Kidney glomerular epithelial cell (primary cell): ENCODE measurements at places on chromosomes 4 and X.

DNA sequence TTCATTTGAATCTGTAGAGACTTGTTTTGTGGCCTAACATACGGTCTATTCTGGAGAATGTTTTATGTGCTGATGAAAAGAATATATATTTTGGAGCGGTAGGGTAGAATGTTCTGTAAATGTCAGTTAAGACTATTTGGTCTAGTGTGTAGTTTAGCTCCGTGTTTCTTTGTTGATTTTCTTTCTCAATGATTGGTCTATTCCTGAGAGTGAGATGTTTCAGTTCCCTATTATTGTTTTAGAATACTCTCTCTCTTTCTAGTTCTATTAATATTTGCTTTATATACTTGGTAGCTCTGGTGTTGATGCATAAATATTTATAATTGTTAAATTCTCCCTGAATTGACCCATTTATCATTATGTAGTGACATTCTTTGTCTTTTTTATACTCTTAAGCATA is 236.5 kb downstream of the GLUD2 start:
- no peak for DNase-seq

DNA sequence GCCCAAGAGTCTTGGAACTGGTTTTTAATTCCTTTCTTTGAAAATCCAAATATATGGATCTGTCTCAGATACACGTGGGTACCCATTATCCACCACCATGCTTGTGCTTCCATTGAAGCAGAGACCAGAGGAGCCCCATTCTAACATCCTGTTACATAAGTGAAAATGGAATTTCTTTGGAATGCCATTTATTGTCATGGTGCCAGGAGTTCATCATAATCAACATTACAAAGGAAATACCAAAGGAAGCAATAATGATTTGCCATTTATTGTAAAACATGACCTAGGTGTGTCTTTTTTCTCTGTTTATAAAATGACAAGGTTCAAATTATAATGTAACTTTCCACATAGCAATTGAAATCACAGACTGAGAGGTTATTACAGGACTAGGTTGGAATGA is 61.7 kb downstream of the PALLD start:
- peak; percentile 75 for DNase-seq

- DNase-seq, result no peak
These were observed 11.0 kb upstream of the OTC start for GRCh38 chrX:38341442-38341841.

- no peak for DNase-seq
These were observed 48.1 kb downstream of the WDR19 start for GRCh38 chr4:39230462-39230861.

DNA sequence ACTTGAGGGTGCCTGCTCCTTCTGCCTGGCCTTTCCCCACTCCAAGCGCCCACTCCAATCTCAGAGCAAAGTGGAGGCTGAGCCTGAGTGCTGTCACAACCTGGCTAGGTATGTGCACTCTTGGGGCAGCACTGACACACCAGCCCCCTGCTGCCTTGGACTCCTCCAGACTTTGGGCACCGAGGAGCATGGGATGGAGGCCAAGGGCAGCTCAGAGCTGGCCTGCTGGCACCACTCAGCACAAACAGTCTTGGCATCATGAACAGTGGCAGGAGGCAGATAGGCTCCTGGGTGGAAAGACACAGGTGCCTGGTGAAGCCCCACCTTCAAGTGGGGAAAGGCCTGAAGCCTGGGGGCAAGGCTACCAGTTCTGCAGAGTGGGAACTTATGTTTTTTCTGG is 91.8 kb downstream of the KCNIP4 start:
- no peak for DNase-seq

GRCh38 chr4:165131247-165131832 is 18.7 kb upstream of the TMEM192 start:
- peak; percentile 49 for DNase-seq

- DNase-seq, result no peak
These were observed 775 bp downstream of the KCTD8 start for GRCh38 chr4:44447563-44448504.

GRCh38 chrX:34744521-34744920 is 87.4 kb upstream of the TMEM47 start:
- no peak for DNase-seq

GRCh38 chr4:12576409-12576808 is 907.7 kb downstream of the RAB28 start:
- DNase-seq, result no peak

GRCh38 chr4:175125410-175126068 is 207.4 kb downstream of the ADAM29 start:
- no peak for DNase-seq

DNA sequence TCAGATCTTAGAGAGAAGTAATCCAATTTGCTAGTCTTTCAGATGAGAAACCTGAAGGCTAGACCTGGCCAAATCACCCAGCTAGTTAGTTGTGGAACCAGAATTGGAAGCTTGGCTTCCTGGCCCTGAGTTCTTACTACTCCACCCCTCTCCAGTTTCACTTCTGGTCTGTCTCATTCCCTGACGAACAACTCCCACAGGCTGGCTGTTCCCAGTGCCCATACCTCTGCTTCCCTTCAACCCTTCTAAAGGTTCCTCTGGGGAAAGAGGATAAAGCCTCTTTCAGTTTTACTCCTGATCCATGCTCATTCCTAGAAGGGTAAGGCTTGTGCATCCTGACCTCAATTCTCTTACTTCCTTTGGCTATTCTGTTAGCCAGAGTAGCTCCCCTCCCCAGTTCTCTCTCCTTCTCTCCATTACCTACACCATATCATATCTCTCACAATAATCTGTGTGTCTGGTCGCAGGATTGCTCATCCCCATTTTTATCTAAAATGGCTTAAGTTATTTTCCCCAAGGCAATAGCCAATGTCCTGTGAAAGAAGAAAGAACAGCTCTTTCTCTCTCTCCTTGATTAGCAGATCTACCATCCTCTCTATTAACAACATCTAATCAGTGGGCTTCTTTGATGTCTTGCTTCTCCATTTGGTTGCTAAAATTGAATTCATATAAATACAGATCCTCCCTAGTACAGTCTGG is 155.0 kb upstream of the MAOA start:
- no peak for DNase-seq

GRCh38 chrX:5145957-5146356 is 1082.7 kb downstream of the NLGN4X start:
- no peak for DNase-seq

DNA sequence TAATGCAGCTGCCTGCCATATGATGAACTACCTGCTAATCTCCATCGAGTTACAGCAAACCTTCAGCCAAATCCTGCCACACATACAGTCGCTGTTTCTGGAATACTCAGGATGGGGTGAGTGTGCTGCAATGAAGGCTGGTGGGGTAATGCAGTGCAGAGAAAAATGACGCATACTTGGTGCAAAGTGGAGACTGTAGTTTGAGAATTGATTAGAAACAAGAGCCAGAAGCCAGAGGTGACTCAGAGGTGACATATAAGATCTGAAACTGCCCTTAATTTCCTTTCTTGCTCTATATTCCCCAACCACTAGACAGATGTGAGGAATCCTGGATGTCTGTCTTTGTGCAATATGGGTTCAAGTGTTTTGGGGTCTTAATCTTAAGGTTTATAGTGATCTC is 22.0 kb downstream of the C4orf54 start:
- DNase-seq, result no peak

GRCh38 chr4:159639671-159640323 is 536.9 kb downstream of the RAPGEF2 start:
- DNase-seq, result no peak

DNA sequence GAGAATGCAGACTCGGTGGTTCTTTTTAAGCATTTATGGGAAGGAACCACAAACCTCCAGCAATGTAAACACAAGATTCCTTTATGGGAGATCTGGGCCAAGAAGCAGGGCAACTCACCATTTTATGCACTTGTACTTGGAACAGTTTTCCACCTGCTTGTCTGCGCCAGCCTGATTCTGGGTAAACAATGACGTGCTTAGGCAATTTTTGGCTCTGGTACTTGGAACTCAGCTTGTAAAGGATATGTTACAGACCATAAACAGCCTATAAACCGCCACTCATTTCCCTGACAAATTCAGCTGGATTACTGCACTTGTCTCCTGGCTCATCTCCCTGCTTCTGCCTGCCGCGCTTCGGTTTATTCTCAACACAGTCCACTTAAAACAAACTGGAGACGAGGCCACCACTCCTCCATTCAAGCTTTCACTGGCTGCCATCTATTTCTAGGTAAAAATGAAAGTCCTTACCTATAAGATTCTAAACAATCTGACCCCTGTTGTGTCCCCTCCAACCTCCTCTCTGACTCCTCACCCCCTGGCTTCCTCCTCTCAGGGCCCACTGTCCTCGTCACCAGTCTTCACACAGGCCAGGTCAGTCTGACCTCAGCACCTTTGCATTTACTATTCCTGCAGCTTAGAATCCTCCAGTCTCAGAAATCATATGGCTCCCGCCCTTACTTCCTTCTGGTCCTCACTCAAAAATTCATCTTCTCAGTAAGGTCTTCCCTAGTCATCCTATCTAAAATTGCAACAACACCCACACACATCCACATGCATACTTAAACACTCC is 205.9 kb upstream of the GALNT7 start:
- no peak for DNase-seq

- no peak for DNase-seq
These were observed 272.1 kb upstream of the AGTR2 start for GRCh38 chrX:115898382-115899001.

DNA sequence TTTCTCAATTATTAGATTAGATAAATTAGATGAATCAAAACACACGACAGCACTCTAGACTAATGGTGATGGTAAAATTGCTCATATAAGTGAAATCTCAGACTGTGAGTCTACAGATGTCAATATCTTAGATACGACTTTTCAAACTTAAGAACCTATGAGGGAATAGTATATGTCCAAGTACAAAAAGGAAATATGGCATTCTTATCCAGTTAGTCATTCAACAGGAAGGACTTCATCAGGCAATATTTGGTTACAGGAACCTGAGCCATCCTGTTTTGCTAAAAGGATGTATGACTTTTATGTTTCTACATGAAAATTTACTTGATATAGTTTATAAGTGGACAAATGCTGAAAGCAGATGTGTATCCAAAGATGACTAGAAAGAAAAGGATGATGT is 107.0 kb downstream of the CT47B1 start:
- no peak for DNase-seq

- no peak for DNase-seq
These were observed 4.3 kb downstream of the IL1RAPL1 start for GRCh38 chrX:28591542-28591941.

GRCh38 chr4:148530114-148530513 is 87.9 kb upstream of the NR3C2 start:
- DNase-seq, result peak; percentile 40

DNA sequence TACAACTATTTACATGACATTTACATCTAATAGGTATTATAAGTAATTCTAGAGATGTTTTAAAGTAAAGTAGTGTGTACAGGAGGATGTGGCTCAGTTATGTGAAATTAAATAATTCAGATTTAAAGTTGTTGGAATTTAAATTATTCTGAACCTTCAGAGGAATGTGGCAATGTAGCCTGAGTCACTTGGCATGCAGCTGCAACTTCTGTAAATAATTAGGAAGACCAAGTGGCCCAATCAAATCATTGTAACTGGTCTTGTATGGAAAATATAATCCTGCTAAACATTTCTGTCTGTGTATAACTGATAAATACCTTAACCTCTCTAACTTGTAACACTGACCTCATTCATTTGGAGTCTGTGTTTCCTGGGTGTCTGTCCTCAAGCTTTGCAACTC is 828.9 kb downstream of the GLUD2 start:
- no peak for DNase-seq

GRCh38 chrX:56794404-56795230 is 65.6 kb downstream of the NBDY start:
- no peak for DNase-seq

- DNase-seq, result no peak
These were observed 359.4 kb upstream of the ZCCHC13 start for GRCh38 chrX:73944563-73944908.

DNA sequence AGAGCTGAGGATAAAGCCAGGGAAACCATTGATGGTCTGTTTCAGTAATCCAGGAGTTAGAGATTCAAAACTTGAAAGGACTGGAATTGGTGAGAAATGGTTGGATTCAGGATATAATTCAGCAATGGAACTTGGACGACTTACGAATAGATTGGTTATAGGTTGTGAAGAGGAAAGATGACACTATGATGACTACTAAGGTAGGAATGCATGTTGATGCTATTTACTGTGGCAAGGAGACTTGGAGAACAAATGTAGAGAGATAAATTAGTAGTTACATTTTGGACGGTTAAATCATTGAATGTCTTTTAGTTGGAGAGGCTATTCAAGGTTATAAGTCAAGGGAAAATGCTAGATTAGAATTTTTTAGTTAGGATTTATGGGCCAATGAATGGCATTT is 365.4 kb upstream of the TECRL start:
- DNase-seq, result no peak

- DNase-seq, result no peak
These were observed 139.2 kb downstream of the PPP3CA start for GRCh38 chr4:101208171-101208570.

- no peak for DNase-seq
These were observed 22.5 kb downstream of the PPA2 start for GRCh38 chr4:105451346-105451745.

GRCh38 chr4:1030031-1030430 is 18.6 kb downstream of the FGFRL1 start:
- no peak for DNase-seq

- no peak for DNase-seq
These were observed 1201.9 kb downstream of the STIM2 start for GRCh38 chr4:28062562-28062961.

DNA sequence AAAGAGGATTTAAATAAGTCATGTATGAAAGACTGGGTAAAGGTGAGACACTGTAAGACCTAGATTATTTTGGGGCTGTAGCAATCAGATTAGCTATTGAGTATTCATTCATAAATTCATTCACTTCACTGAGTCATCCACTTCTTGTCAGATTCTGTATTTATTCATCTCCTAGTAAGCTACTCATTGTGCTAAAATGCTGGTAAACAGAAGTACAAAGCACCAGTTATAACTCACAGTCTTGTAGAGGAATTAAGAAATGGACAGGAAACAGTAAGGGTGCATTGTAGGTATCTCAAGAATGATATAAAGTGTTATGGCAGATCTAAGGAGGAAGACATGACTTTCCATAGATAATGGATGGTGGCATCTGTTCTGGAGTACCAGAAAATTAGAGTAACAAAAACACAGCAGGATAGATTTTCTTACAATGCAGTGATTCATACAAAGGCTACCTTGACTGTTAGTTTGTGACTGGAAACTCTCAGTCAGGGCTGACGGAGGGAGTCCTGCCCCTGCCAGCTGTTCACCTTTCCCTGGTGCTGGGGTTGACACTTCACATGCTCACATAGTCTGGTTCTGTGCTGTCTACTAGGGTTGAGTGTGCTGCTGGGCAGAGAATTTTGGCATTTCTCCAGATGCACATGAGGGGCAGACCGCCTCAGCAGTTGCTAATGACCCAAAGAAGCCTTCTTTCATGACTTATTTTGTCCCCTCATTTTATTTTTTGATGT is 26.5 kb upstream of the HAND2 start:
- DNase-seq, result no peak

DNA sequence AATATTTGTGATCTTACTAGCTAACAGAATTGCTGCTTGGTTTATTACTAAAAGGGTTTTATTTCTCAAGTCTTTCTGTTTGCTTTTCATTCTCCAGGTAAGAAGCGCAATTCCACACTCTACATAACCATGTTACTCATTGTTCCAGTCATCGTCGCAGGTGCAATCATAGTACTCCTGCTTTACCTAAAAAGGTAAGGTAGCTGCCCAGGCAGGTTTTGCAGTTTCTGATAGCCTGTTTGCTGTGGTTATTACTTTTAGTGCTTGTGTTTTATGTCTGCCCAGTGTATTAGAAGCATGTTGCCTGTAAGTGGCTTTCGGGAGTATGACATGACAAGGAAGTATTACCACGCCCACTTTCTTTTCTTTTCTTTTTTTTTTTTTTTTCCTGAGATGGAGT is 46.4 kb downstream of the IL13RA1 start:
- DNase-seq, result no peak

GRCh38 chr4:175542786-175543185 is 269.3 kb downstream of the GPM6A start:
- no peak for DNase-seq
